ENCODE measurements at places on chromosomes 6 and 20. TPM values are rescaled to one million over a fixed set of nuclear protein-coding genes. Genes with fewer than 3 reads are reported as not detected.

DNA sequence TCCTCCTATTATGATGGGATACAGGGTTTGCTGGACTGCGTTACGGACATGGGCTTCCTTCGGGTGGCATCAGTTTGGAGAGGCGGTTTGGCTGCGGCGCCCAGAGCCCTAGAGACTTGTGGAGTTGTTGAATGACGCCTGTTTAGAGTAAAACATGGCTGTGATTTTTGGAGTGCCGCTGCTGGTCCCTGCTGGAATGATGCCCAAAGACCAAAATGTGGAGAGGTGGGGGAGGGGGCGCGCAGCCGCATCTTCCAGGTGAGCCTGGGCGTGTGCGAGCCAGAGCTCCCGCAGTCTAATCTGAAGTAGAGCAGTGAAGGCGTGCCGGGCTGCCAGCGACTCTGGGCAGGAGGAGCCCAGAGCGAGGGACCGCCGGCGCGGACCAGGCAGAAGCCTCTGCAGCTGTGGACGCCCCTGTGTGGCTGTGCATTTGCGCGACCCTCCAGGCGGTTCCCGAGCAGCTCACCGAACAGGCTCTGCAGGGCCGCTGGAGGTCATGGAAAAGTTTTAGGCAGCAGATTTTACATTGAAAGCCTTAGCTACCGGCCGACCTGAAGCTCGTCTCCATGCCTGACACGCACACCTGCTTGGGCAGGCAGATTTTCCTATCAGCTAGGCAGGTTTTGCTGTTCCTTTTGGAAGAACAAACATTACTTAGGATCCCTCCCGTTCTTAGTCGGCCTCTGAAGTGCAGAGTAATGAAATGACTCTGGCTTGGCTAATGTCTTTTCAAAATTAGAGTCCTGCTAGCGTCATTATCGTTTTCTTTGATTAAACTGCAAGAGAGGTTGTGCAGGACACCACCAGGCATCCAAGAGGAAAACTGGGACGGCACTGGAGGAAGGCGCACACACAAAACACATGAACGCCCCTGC lies 298.2 kb downstream of the PHACTR1 start:
- peaks cover 58% of the 10 kb centered on the region for H3K27me3 ChIP-seq
- H3K27ac ChIP-seq: no peak overlapping the region
- peaks cover 4% of the 10 kb centered on the region for H3K4me1 ChIP-seq
- no peak overlapping the region for H3K4me3 ChIP-seq

The RIPPLY2 gene
- not detected for total RNA-seq

GRCh38 chr20:57835588-57836455 lies 126.0 kb upstream of the PMEPA1 start:
- H3K4me1 ChIP-seq: no peaks in the 10 kb centered on the region
- H3K27me3 ChIP-seq: no peaks in the 10 kb centered on the region
- H3K36me3 ChIP-seq: no peaks in the 10 kb centered on the region
- H3K4me3 ChIP-seq: no peak overlapping the region
- DNase-seq: no peak
- H3K27ac ChIP-seq: no peak overlapping the region

GRCh38 chr6:107813555-107814194 lies 10.4 kb downstream of the SCML4 start:
- no peak overlapping the region for H3K27ac ChIP-seq
- H3K4me3 ChIP-seq: no peak overlapping the region
- H3K4me1 ChIP-seq: peaks cover 77% of the 10 kb centered on the region
- H3K36me3 ChIP-seq: no peaks in the 10 kb centered on the region

Measured in activated T-cell treated with anti-CD3 and anti-CD28 coated beads, Interleukin-2, amount 50 U/mL, for 72 hours (primary cell).